ENCODE measurements at places on chromosomes 12 and 14. TPM values are rescaled to one million over a fixed set of nuclear protein-coding genes. Genes with fewer than 3 reads are reported as not detected.

OR4E2 gene
- total RNA-seq: not detected

DNA sequence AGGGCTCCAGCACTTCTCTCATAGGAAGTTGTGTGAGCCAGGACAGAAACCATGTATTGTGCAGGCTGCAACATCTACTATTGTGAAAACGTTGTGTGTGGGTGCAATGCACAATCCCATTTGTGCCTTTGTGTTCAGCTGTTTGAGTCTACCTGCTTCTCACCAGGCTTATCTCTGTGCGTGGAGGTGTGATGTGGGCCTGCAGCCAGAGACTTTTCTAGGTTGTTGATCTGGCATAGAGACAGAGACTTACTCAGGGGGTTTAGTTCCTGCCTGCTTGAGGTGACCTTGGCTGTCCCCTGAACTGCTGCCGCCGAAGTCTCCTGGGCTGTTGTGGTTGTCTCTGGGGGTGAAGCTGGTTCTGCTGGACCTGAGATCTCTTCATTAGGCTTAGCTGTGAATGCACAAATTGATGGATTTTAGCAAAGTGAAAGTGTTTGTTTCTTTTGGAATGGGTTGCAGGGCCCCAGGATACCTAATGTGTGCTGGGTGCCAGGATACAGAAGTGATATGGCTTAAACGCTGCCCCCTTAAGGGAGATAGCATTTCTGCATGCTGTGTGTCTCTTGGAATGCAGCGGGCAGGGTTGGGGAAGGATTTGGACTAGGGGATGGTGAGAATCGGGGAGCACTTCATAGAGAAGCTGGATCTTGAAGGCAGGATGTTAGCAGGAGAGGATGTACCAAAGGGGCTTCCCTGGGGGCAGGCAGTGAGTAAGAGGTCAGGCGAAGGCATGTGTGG is 2.5 kb downstream of the LACRT start:
- no peaks in the 10 kb centered on the region for H3K36me3 ChIP-seq
- no peak for DNase-seq
- no peak overlapping the region for H3K4me3 ChIP-seq
- no peaks in the 10 kb centered on the region for H3K27me3 ChIP-seq

DNA sequence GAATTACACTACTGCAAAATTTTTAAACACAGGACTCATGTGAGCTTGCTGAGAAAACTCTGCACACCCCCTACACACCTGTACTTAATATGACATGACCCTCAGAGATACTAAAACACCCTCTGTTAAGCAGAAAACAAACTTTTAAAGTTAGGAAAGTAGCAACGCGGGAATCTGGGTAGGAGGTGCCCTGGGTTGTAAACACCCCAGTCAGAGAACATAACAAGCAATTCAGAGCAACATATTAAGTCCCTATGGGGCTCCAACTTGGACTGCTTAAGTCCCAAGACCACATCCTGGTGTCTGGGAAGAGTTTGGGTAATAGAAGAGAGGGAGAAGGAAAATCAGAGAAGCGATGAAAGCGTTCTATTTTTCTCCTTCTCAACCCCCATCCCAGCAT is 1.2 kb downstream of the ATF7 start:
- H3K36me3 ChIP-seq: no peaks in the 10 kb centered on the region
- peak overlapping the region; percentile 70 for H3K4me3 ChIP-seq
- no peaks in the 10 kb centered on the region for H3K27me3 ChIP-seq
- no peaks in the 10 kb centered on the region for H3K4me1 ChIP-seq

- no peaks in the 10 kb centered on the region for H3K36me3 ChIP-seq
- no peak overlapping the region for H3K27ac ChIP-seq
- no peak for DNase-seq
- H3K27me3 ChIP-seq: no peaks in the 10 kb centered on the region
Measured at GRCh38 chr12:67593461-67594330, 54.8 kb upstream of the DYRK2 start.

- peak overlapping the region; percentile 84 for H3K4me3 ChIP-seq
- peak overlapping the region; percentile 76 for H3K27ac ChIP-seq
Measured at GRCh38 chr12:107760207-107760808, 629 bp downstream of the PRDM4 start.

- no peak overlapping the region for H3K4me3 ChIP-seq
- no peaks in the 10 kb centered on the region for H3K36me3 ChIP-seq
- H3K27me3 ChIP-seq: no peaks in the 10 kb centered on the region
- no peak for DNase-seq
- H3K27ac ChIP-seq: no peak overlapping the region
Measured at GRCh38 chr12:120670667-120671066, 16.3 kb upstream of the MLEC start.

C12orf54 gene
- 8.3 TPM for total RNA-seq

- H3K36me3 ChIP-seq: no peaks in the 10 kb centered on the region
- no peaks in the 10 kb centered on the region for H3K4me1 ChIP-seq
- no peak overlapping the region for H3K4me3 ChIP-seq
- H3K27ac ChIP-seq: no peak overlapping the region
- H3K27me3 ChIP-seq: no peaks in the 10 kb centered on the region
- no peak for DNase-seq
Measured at GRCh38 chr12:46089414-46090162, 99.2 kb upstream of the SCAF11 start.

PA2G4 gene
- 114 TPM for total RNA-seq

DNA sequence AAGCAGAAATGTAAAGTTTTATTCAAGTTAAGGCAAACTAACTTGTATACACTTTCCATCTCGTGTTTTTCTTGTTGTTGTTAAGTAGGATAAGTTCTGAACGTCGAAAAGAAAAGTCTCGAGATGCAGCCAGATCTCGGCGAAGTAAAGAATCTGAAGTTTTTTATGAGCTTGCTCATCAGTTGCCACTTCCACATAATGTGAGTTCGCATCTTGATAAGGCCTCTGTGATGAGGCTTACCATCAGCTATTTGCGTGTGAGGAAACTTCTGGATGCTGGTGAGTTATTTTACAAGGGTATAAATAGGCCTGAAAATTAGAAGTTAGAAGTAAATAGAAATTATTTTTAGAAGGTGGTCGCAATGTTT is 25.0 kb downstream of the HIF1A start:
- H3K4me1 ChIP-seq: peaks cover 28% of the 10 kb centered on the region
- DNase-seq: no peak
- H3K27ac ChIP-seq: no peak overlapping the region

KRT71 gene
- total RNA-seq: not detected

DNA sequence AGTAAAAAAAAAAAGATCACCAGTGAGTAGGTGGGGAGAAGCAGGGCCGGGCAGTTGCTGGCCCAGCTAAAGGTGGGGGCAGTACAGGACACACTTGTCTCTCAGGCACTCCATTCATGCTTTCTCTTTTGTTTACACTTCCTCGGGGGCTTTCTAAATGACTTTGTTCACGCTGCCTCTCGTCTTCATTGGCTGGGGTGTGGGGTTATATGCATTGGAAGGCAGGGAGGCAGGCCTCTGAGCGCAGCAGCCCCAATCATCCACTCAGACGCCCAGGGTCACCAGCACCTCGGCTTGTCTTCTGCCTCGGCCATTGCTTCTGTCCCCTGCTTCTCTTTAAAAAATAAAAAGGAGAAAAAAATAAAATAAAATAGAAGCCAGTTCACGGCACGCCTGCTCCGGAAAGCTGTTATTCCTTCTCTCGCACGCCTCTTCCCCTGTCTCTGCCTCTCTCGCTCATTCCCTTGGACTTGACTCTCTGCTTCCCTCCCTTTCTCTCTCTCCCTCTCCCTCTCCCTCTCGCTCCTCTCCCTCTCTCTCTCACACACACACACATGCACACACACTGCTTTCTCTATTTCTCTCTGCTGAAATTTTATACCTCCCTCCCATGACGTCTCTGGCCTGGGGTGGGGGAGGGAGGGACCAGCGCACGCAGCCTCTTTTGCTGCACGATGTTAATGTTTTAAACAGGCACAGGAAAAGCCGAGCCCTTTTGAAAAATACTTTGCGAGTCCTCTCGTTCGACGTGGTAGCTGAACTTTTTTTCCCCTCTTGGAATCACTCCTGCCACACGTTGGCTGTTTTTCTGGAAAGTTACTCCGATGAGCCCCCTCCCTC is at the start of gene TGFB3:
Gene TGFB3 (minus strand): TSS at position 570 of the 840 bp plus-strand sequence. CDS start 1,102 bp downstream, outside the sequence.
- peak within 1 kb of the TSS; percentile 99 for H3K27ac ChIP-seq
- DNase-seq: peak; percentile 93
- H3K36me3 ChIP-seq: no peaks in the 10 kb centered on the region
- peaks cover 64% of the 10 kb centered on the region for H3K4me1 ChIP-seq
- peak within 1 kb of the TSS; percentile 60 for H3K4me3 ChIP-seq
- H3K27me3 ChIP-seq: no peaks in the 10 kb centered on the region

GRCh38 chr12:42086031-42086430 is 58.6 kb downstream of the GXYLT1 start:
- no peaks in the 10 kb centered on the region for H3K36me3 ChIP-seq
- H3K27me3 ChIP-seq: no peaks in the 10 kb centered on the region
- no peak overlapping the region for H3K4me3 ChIP-seq
- no peaks in the 10 kb centered on the region for H3K4me1 ChIP-seq

- no peak for DNase-seq
- no peaks in the 10 kb centered on the region for H3K36me3 ChIP-seq
- H3K27me3 ChIP-seq: no peaks in the 10 kb centered on the region
- H3K27ac ChIP-seq: no peak overlapping the region
Measured at GRCh38 chr14:44995196-44995595, 33.2 kb downstream of the TOGARAM1 start.

DNA sequence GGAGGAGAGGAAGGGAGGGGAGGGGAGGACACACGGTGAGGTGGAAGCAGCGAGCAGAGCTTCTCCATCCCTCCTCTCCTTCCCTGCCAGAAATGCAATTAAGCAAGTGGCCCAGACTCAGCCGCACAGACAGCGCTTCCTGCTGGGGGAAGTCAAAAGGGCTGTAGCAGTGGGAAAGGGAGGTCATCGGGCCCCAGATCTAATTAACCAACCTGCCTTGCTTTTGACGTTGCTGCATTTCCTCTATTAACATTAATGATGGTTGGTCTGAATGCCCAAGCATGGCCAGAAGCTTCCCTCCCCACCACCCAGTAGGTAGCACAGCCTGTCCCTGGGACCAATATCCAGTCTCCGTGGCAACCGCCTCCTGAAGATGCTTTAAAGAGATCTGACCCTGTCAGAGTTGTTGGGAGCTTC is 4.6 kb upstream of the NGB start:
- peaks cover 26% of the 10 kb centered on the region for H3K27me3 ChIP-seq
- peaks cover 25% of the 10 kb centered on the region for H3K36me3 ChIP-seq
- H3K27ac ChIP-seq: no peak overlapping the region
- no peak for DNase-seq
- H3K4me3 ChIP-seq: no peak overlapping the region
- H3K4me1 ChIP-seq: no peaks in the 10 kb centered on the region

DNA sequence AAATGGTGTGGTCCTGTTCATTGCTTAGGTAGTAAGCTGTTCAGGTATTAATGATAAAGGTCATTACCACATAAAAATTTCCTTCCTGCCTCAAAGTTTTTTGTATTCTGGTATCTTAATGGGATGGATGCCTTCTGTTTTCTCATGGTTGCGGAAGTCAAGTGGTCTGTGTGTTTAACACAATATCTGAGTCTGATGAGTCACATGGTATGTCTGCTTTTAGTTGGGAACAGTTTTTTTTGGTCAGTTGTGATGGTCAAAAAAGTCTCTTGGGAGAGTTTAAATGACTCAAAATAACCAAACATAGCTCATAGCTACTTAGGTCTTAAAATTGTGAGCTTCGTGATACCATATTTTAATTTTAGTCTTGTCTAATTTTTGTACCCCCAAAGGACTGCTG is 40.7 kb downstream of the STK38L start:
- no peaks in the 10 kb centered on the region for H3K27me3 ChIP-seq
- no peaks in the 10 kb centered on the region for H3K36me3 ChIP-seq
- H3K4me1 ChIP-seq: peaks cover 78% of the 10 kb centered on the region
- H3K4me3 ChIP-seq: no peak overlapping the region
- DNase-seq: no peak
- peak overlapping the region; percentile 27 for H3K27ac ChIP-seq

- H3K4me3 ChIP-seq: no peak overlapping the region
- DNase-seq: no peak
- H3K27ac ChIP-seq: no peak overlapping the region
Measured at GRCh38 chr12:46354111-46354801, 18.3 kb downstream of the SLC38A2 start.

DNA sequence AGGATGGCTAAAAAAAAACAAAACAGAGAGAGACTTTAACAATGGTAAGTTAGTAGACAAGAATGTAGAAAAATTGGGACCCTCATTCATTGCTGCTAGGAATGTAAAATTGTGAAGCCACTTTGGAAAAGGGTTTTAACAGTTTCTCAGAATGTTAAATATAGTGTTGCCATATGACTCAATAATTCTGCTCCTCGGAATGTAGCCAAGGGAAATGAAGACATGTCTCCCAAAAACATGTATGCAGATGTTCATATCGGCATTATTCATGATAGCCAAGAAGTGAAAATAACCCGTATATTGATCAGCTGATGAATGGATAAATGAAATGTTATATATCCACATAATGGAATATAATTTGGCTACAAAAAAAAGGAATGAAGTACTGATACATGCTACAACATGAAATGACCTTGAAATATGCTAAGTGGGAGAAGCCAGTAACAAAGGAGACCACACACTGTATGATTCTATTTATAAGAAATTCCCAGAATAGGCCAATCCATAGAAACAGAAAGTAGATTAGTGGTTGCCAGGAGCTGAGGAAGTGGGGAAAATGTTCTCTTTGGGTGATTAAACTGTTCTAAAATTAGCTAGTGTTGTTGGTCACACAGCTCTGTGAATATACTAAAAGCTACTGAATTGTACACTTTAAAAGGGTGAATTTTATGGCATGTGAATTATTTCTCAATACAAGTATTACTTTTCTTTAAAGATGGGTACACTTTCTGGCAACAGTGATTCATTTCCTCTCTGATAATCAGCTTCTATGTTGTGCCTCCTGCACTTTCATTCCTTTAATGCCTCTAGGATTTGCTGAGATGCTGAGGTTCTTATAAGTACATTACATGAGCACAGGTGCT is 132.5 kb downstream of the DAAM1 start:
- peak overlapping the region; percentile 52 for H3K27ac ChIP-seq
- H3K27me3 ChIP-seq: no peaks in the 10 kb centered on the region
- H3K4me3 ChIP-seq: no peak overlapping the region
- H3K36me3 ChIP-seq: peaks cover 4% of the 10 kb centered on the region

GDF3 gene
- total RNA-seq: not detected

DNA sequence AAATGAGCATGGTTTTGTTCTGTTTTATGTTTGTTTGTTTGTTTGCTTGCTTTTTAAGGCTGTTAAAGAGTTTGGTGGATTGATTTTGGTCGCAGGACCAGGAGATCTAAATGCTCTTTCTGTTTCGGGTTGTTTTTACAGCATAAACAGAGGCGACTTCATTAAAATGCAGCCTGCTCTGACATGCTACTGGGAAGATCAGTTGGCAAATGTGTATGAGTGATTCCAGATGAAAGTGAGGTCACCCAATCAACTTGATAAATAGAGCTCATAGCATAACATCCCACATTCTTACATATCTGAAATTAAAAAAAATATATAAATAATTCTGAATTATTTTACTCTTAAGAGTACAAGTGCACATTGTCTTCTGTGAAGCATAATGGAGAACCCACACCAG is 947.7 kb downstream of the GALC start:
- DNase-seq: no peak
- H3K36me3 ChIP-seq: no peaks in the 10 kb centered on the region
- H3K4me1 ChIP-seq: peaks cover 15% of the 10 kb centered on the region
- no peak overlapping the region for H3K4me3 ChIP-seq
- no peak overlapping the region for H3K27ac ChIP-seq

C12orf42 gene
- not detected for total RNA-seq

GRCh38 chr12:1252758-1253157 is 261.7 kb downstream of the ERC1 start:
- no peak for DNase-seq
- no peaks in the 10 kb centered on the region for H3K36me3 ChIP-seq
- no peak overlapping the region for H3K4me3 ChIP-seq
- H3K27ac ChIP-seq: no peak overlapping the region
- H3K4me1 ChIP-seq: peaks cover 8% of the 10 kb centered on the region
- no peaks in the 10 kb centered on the region for H3K27me3 ChIP-seq

GRCh38 chr14:92750994-92751400 is 2.6 kb upstream of the LGMN start:
- no peak overlapping the region for H3K27ac ChIP-seq
- H3K4me3 ChIP-seq: no peak overlapping the region
- DNase-seq: no peak
- H3K27me3 ChIP-seq: no peaks in the 10 kb centered on the region
- peaks cover 6% of the 10 kb centered on the region for H3K4me1 ChIP-seq
- H3K36me3 ChIP-seq: no peaks in the 10 kb centered on the region

Data from sigmoid colon (tissue), 7 donors.